Adipocyte (in vitro differentiated cells): ENCODE measurements at places on chromosomes 5 and 9.

DNA sequence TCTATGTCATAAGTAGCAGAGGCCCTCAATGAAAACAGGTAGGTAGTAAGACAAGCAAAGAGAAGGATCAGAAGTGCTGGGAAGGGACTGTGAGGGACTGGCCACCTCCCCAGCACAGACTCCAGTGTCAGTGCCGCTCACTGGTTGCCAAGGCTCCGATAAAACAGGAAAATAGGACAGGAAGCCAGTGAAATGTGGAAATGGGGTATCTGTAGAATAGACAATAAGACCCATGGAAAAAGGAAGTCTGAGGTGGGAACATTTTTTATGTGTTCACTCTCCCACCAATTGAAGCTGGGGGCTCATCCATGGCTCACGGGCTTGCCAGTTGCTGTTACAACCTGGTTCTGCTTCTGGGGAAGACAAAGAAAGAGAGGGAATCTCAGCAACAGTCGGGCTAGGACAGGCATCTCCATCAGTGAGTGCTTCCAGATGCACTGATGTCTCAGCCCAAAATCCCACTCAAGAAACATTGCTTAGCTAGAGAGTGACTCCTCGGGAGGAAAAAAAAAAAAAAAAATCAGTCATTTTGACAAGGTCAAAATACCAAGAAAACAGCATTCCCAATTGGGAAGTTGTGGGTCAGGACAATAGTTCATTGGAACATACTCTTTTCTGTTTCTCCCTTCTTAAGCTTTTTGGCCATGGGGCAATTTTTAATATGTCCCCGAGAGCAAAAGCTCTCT is 27.6 kb upstream of the NFIB start:
- DNase-seq, result no peak

DNA sequence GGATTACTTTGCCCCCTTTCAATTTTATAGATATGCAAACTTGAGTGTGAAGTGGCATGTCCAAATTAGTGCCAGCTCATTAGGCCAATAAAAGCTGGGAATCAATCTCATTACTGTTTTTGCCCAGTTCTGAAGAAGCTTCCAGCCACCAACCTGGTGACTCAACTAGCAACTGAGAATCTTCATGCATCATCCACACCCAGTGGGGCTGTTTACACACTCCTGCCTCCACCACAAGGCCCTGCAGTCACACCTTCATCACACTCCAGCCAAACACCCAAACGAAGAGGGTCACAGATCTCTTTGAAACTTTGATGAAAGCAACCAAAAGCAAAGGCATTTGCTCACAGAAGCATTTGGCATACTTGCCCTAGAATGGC is 41.3 kb upstream of the S1PR3 start:
- DNase-seq, result peak; percentile 18

DNA sequence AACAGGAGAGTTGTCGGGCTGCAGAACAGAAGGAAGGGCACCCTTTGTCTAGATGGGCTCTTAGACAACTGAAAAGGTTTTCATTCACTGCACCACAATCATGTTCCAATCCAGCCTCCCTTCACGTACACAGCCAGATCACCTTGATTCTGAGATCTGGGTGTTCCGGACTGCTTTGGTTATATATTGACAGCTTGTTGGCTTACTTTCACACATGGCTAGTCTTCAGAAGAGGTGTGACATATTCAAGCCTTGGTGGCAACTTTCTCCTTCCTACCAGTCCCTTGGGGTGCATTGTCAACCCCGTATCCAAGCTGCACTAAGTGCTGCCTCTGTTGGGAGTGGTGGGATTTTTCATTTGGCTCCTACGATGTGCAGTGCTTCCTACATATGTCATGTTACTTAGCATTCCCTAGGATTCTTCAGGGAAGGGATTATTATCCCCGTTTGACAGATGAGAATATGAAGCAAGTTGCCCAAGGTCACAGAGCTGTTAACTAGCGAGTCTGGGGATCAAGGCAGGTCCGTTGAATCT is 100.6 kb downstream of the LIFR start:
- no peak for DNase-seq

DNA sequence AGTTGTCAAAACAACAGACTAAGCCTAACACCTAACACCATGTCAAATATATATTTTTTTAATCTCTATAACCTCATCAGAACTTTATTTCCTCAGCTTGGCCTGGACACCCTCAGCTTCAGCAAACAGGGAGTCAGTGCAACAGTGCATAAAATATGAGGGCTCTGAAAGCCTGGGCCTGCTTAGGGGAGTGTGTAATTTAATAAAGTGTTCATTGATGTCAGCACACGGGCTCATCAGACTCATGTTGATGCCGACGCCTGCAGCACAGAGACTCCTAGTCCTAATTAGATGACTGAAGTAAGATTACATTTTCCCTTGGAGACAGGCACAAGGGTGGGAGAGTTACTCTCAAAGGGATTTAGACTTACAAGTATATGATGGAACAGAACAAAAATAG is 37.8 kb downstream of the CDH10 start:
- no peak for DNase-seq

- DNase-seq, result no peak
Measured at GRCh38 chr5:158538506-158539074, 561.1 kb downstream of the EBF1 start.

GRCh38 chr9:78539904-78540303 is 243.0 kb downstream of the PSAT1 start:
- DNase-seq, result peak; percentile 60

DNA sequence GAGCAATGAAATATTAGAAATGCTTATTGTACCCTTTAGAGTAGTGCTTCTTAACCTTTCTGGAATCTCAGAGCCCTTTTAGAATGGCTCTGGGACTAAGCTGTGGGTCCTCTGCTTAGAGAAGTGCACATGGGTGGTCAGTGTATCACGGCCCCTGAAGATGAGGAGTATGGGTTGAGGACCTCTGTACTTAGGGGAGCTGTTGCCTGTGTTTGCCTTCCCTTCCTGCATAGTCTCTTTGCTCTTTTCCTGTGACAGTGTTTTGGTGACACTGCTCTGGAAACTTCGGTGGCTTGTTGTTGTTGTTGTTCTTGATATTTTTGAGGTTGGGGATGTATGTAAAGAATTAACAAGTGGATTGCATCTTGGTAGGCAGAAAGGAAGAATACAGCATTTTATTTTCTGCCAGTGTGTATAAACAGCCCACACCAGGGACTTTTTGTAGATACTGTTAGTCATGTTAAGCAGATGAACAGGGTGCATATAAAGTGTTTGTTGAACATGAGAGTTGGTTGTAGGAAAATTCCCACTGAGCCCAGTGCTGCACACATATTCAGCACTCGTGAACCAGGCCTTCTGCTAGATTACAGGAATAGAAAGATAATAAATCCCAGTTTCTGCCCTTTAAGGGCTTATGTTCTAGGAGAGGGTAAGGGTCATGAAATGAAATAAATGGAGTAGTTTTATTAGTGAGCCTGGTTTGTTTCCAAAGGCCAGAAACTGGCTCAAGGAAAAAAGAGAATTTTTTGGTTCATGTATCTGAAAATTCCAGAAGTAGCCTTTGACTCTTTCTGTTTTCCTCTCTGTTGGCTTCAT is 199.7 kb downstream of the ARHGAP26 start:
- no peak for DNase-seq

DNA sequence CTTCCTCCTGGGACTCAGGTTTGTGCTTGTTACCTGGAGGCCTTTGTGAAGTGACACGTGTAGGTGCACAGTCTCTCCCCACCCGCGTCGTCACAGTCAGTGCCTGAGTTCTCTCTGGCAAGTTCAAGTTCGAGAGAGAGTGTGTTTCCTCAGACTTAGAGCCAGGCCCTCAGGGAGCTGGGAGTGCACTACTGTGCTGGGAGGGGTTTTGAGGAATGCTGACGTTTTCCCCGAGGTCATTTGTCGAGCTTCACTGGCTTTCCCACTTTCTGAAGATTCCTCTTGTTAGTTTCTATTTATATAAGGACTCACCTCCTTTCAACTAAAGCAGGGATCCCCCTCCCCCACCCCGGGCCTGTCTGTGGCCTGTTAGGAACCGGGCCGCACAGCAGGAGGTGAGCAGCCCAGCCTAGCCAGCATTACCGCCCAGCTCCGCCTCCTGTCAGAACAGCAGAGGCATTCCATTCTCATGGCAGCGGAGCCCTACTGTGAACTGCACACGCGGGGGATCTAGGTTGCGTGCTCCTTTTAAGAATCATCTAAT is 209.2 kb downstream of the DIRAS2 start:
- DNase-seq, result no peak

DNA sequence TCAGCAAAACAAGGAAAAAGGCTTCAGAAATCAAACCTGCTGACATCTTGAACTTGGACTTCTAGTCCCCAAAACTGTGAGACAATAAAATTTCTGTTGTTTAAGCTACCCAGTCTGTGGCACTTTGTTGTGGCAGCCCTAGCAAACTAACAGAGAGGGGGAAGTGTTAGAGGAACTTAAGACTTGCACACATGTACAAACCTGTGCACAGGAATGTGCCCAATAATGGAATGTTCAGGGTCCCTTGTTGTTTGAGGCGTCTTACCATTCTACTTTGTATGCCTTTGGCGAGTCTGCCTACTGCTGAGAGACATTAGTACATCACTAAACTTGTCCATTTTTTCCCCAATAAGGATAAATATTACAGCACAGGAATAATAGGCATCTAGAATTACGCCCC is 160.3 kb downstream of the WDR70 start:
- no peak for DNase-seq

DNA sequence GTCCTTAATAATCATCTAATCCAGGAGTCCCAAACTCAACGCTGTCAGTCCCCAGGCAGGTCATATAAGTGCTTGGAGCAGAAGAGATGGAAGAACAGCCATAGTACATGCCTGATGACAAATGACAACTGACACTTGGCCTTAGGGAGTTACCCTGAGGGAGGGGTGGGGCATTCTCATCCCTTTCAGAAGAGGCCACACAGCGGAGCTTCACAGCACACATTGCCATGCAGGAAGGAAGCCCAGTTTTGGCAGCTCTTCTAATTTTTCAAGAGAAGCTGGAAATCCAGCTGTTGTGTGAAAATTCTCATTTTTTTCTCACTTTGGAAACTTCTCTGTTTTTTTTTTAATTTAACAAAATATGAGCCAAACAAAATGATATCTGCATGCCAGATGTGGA is 89.0 kb downstream of the ASTN2 start:
- DNase-seq, result no peak

DNA sequence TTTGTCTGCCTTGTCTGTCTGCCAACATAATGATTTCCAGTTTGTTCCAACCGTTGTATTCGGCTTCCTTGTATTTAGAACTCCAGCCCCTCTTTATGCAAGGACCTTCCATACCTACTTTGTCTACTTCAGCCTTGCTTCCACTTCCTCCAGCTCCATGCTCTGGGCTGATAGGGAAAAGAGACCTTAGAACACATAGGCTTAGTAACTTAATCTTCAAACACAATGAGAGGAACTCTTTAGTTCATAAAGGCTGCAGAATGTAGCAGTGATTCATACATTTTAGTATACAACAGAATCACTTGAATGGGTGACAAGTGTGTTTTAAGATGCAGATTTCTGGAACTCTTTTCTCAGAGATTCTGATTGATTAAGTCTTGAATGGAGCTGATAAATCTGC is 102.8 kb upstream of the IFNE start:
- DNase-seq, result no peak

DNA sequence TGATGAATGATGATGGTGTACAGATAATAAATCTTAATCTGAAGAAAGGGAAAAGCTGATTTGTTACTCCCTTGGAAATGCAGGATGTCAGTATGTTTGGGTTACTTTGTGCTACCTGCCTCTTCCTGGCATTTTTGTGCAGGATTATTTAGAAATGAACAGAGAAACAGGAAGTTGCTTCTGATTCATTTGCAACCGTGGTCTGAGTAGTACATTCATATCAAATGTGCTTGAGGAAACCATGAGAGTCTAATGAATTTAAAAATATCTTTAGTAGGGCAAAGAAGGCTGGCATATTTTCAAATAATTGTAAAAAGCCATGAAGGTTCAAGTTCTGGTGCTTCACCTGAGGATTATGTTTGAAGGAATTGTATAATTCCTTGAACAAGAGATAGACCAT is 391.6 kb downstream of the TMEM161B start:
- no peak for DNase-seq

- peak; percentile 73 for DNase-seq
Measured at GRCh38 chr5:129973716-129974426, 69.6 kb downstream of the CHSY3 start.

GRCh38 chr5:143527808-143528207 is 124.3 kb upstream of the NR3C1 start:
- DNase-seq, result no peak

- peak; percentile 53 for DNase-seq
Measured at GRCh38 chr9:118595719-118596305, 773.4 kb downstream of the BRINP1 start.

- DNase-seq, result no peak
Measured at GRCh38 chr5:148934895-148935400, 108.5 kb downstream of the ADRB2 start.

GRCh38 chr5:144102361-144102760 is 68.1 kb downstream of the YIPF5 start:
- DNase-seq, result no peak
